ENCODE measurements at places on chromosomes 1 and 21.

DNA sequence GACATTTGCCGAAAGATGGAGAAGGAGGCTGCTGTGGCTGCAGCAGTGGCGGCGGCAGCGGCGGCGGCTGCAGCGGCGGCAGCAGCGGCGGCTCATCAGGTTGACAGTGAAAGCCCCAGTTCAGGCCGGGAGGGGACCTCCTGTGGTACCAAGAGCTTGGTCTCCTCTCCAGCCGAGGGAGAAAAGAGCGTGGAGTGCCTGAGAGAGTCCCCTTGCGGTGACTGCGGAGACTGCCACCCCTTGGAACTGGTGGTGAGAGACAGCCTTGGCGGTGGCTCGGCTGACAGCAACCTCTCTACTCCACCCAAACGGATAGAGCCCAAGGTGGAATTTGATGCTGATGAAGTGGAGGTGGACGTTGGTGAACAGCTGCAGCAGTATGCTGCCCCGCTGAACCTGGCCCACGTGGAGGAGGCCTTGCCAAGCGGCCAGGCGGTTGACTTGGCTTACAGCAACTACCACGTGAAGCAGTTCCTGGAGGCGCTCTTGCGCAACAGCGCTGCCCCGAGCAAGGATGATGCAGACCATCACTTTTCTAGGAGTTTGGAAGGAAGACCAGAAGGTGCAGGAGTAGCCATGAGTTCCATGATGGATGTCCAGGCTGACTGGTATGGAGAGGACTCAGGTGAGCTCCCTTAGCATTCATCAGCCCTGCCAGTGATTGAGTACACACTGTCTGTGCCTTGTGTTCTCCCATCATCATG, 6.3 kb downstream of the ZBTB8B start:
- DNase-seq = peak; percentile 64

DNA sequence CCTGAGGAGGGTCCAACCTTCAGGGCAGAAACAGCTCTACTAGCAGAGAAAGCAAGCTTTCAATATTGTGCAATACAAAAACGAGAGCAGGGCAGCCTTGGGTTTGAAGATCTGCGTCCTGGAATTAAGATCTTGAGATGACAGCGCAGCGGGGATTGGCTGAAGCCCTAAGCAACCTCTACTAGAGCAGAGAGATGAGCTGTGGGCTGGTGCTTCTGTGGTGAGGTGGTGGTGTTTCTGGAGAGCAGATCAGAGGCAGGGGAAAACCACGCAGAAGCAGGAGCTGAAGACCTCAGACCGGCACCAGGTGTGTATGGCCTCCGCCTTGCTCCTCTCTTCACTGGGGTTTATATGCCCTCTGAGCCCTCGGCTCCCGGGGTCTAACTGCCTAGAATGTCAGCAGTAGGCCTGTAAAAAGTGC, 12.5 kb downstream of the TRAF3IP3 start:
- DNase-seq = no peak

GRCh38 chr1:116147114-116147510, 35.9 kb downstream of the MAB21L3 start:
- DNase-seq = no peak

- DNase-seq = no peak
Observed at GRCh38 chr1:13514821-13515220, 1.0 kb upstream of the LRRC38 start.

- DNase-seq = no peak
Observed at GRCh38 chr21:33030633-33031032, 4.9 kb downstream of the OLIG2 start.

All from RPMI8226 (cell line).